PC-9 (cell line): ENCODE measurements at places on chromosomes 2 and 18.

DNA sequence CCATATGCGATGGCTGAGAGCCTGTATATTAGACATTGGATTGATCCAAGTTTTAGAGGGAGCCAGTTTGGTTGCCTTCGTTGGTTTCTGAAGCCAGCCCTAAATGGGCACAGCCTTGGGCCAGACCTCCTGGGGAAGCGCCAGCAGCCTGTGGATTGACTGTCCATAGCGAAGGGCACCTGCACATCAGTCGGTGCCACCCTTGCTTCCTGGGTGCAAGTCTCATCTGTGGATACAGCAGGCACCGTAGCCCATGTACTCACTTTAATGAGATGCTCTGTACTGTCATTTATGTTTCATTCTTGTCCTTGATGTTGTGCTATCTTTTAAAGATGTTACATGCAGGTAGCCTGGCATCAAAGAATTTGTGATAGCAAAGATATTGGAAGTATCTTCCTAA lies 536.4 kb upstream of the NRP2 start:
- no peaks in the 10 kb centered on the region for H3K27me3 ChIP-seq
- no peak overlapping the region for H3K4me3 ChIP-seq
- H3K27ac ChIP-seq = no peak overlapping the region
- H3K36me3 ChIP-seq = no peaks in the 10 kb centered on the region
- no peaks in the 10 kb centered on the region for H3K4me1 ChIP-seq

DNA sequence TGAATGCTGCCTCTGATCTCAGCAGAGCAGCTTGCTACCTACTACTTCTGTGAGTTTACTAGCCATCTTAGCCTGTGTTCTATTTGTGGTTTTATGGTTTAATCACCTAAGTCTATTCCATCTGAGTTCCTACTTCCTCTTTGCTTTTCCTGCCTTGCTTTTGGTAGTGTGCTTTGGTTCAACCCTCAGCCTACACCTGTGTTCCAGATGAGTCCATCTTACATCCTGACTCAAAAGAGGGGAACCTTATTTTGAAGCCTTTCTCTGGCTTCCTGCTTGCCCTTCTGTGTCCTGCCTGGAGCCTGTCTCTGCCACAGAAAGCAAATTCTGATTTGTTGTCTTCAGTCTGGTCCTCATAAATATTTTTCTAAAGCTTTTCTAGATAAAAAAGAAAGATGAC lies 530.3 kb upstream of the MEX3C start:
- H3K4me1 ChIP-seq = no peaks in the 10 kb centered on the region
- H3K27ac ChIP-seq = no peak overlapping the region
- no peak overlapping the region for H3K4me3 ChIP-seq
- no peaks in the 10 kb centered on the region for H3K36me3 ChIP-seq
- no peaks in the 10 kb centered on the region for H3K27me3 ChIP-seq

- H3K27me3 ChIP-seq = no peaks in the 10 kb centered on the region
- H3K27ac ChIP-seq = no peak overlapping the region
- no peak for DNase-seq
- no peaks in the 10 kb centered on the region; the same call in 1 of the 2 replicates for H3K36me3 ChIP-seq
- no peak overlapping the region for H3K4me3 ChIP-seq
Measured at GRCh38 chr2:74007121-74007520, 22.4 kb downstream of the TET3 start.

GRCh38 chr2:186484062-186484735 lies 1.9 kb upstream of the ZC3H15 start:
- peaks cover 28% of the 10 kb centered on the region for H3K4me1 ChIP-seq
- DNase-seq = no peak
- H3K27me3 ChIP-seq = no peaks in the 10 kb centered on the region
- peak overlapping the region; percentile 96; the same call in 1 of the 2 replicates for H3K4me3 ChIP-seq
- H3K36me3 ChIP-seq = no peaks in the 10 kb centered on the region
- H3K27ac ChIP-seq = no peak overlapping the region

DNA sequence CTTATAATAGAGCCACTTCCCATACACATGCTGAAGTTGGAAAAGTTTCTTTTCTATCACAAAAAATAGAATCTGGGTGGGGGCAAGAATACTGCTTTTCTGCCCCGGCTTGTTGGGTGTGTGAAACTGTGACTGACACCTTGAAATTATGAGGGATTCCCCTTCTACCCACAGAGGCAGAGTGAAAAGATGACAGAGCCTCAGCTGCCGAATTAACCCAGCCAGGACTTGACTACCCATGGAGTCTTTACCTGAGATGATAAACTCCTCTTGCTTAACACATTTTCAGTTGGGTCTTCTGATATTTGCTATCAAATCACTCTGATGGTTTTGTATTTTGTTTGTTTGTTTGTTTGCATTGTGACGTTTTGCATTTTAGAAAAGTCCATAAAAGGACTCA lies 66.0 kb upstream of the PMAIP1 start:
- H3K4me3 ChIP-seq = no peak overlapping the region
- H3K27ac ChIP-seq = no peak overlapping the region
- H3K36me3 ChIP-seq = no peaks in the 10 kb centered on the region
- DNase-seq = no peak
- no peaks in the 10 kb centered on the region for H3K4me1 ChIP-seq

GRCh38 chr2:66439812-66440542 lies 5.1 kb downstream of the MEIS1 start:
- H3K27ac ChIP-seq = no peak overlapping the region
- H3K4me3 ChIP-seq = no peak overlapping the region
- H3K36me3 ChIP-seq = no peaks in the 10 kb centered on the region
- DNase-seq = no peak
- no peaks in the 10 kb centered on the region for H3K27me3 ChIP-seq

GRCh38 chr2:126886211-126886915 lies 12.3 kb upstream of the TEX51 start:
- peaks cover 99% of the 10 kb centered on the region for H3K27me3 ChIP-seq
- H3K27ac ChIP-seq = no peak overlapping the region
- no peaks in the 10 kb centered on the region for H3K4me1 ChIP-seq
- no peaks in the 10 kb centered on the region for H3K36me3 ChIP-seq
- DNase-seq = no peak
- no peak overlapping the region for H3K4me3 ChIP-seq

DNA sequence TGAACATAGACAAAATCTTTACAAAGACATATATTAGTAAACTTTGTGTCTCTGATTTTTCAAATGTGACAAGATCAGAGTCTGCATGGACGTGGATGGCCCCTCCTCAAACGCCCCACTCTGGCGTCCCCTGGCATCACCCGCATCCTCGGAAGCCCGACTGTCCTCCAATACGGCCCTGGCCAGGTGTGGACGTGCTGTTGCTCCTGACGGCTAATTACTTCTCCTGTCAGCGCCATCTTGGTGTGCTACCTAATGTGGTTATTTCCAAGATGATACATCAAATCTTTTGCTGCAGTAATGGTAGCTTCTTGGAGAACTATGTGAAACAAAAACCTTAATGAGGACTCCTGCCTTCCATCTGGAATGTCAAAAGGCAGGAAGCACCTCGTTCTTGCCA lies 747.4 kb upstream of the SALL3 start:
- no peaks in the 10 kb centered on the region for H3K4me1 ChIP-seq
- H3K27me3 ChIP-seq = peaks cover 56% of the 10 kb centered on the region
- H3K27ac ChIP-seq = no peak overlapping the region
- no peak for DNase-seq
- no peak overlapping the region for H3K4me3 ChIP-seq
- no peaks in the 10 kb centered on the region for H3K36me3 ChIP-seq

GRCh38 chr2:142981756-142982155 lies 104.3 kb downstream of the KYNU start:
- no peaks in the 10 kb centered on the region for H3K36me3 ChIP-seq
- H3K27ac ChIP-seq = no peak overlapping the region
- DNase-seq = no peak
- H3K27me3 ChIP-seq = no peaks in the 10 kb centered on the region

GRCh38 chr2:3490191-3491170 lies 28.9 kb downstream of the ADI1 start:
- no peak for DNase-seq
- no peaks in the 10 kb centered on the region for H3K36me3 ChIP-seq
- H3K4me1 ChIP-seq = no peaks in the 10 kb centered on the region
- no peak overlapping the region for H3K4me3 ChIP-seq
- H3K27ac ChIP-seq = no peak overlapping the region
- H3K27me3 ChIP-seq = no peaks in the 10 kb centered on the region

DNA sequence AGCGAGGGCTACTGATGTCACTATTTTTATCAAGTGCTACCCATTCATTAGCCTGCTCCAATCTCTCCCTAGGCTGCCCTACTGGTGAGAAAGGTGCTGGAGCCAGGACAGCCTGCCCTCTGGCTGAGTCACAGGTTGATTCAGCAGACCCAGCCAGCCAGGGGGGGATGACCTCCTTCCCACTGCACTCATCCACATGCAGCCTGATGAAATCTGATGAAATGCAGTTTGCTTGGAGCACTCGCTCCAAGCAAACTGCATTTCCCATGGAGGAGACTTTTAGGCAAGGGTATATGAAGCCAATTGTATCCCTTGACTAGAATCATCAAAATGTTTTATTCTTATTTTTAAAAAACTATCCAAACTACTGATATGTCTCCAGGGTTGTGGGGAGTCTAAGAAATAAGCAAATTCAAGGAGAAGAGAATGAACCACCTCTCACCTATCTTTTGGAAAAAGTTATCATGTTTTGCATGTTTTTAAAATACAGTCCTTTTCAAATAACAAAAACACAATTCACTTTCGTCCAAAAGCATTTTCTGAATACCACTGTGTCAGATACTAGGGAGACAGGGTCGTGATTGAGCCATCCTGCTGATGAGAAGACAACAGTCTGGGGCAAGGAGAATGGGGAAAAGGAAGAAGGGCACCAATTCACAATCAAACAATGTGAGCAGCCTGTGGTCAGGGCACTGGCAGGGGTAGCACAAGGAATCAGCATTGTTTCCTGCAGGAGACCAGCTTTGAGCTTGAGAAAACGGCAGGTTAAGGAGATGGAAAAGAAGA lies 128.3 kb downstream of the AFF3 start:
- H3K27me3 ChIP-seq = peaks cover 52% of the 10 kb centered on the region
- no peaks in the 10 kb centered on the region for H3K4me1 ChIP-seq
- H3K27ac ChIP-seq = no peak overlapping the region
- no peak overlapping the region for H3K4me3 ChIP-seq
- peak; percentile 1 for DNase-seq

GRCh38 chr2:113227290-113227689 lies 51.4 kb downstream of the PAX8 start:
- H3K4me3 ChIP-seq = no peak overlapping the region
- H3K27me3 ChIP-seq = no peaks in the 10 kb centered on the region
- no peak for DNase-seq

DNA sequence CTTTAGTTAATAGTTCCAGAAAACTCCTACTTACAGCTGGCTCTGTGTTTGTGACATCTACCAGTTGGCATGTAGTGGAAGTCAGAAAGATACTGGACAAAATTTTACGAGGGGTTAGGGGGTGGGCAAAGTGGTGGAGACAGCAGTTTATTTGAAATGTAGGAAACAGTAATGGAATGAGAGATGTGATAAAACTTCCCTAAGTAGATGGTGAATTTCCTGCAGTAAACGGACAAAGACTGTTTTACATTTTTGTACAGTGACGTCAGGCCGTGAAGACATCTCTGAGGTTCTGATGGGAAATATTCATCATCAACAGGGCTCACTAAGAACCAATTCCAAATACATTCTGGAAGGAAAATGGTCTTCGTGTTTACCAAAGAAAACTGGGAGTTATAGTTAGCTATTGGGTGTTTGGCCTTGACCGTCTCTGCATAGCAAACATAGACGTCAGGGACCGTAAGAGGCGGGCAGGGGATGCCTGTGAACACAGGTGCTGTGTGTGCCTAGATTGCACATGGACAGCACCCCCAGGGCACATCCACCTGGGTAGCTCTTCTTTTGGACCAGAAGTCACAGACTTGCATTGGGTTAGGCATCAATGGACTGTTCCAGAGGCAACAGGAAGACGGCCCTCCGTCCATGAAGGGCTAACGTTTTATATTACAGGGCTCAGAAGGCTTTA lies 131.5 kb downstream of the ZNF516 start:
- no peaks in the 10 kb centered on the region for H3K36me3 ChIP-seq
- H3K27me3 ChIP-seq = no peaks in the 10 kb centered on the region
- DNase-seq = no peak
- H3K4me1 ChIP-seq = no peaks in the 10 kb centered on the region
- no peak overlapping the region for H3K4me3 ChIP-seq

GRCh38 chr2:45256173-45256866 lies 247.1 kb upstream of the SIX2 start:
- no peak overlapping the region for H3K27ac ChIP-seq
- peaks cover 10% of the 10 kb centered on the region for H3K4me1 ChIP-seq
- no peak for DNase-seq
- no peaks in the 10 kb centered on the region for H3K27me3 ChIP-seq
- no peak overlapping the region for H3K4me3 ChIP-seq

- no peak for DNase-seq
- H3K27ac ChIP-seq = no peak overlapping the region
- no peaks in the 10 kb centered on the region for H3K27me3 ChIP-seq
Measured at GRCh38 chr2:33265584-33266338, 210.7 kb upstream of the RASGRP3 start.

GRCh38 chr2:216379977-216380376 lies 7.7 kb upstream of the MARCHF4 start:
- no peak overlapping the region for H3K27ac ChIP-seq
- H3K4me1 ChIP-seq = no peaks in the 10 kb centered on the region
- H3K36me3 ChIP-seq = no peaks in the 10 kb centered on the region
- no peaks in the 10 kb centered on the region for H3K27me3 ChIP-seq
- DNase-seq = no peak
- H3K4me3 ChIP-seq = no peak overlapping the region

DNA sequence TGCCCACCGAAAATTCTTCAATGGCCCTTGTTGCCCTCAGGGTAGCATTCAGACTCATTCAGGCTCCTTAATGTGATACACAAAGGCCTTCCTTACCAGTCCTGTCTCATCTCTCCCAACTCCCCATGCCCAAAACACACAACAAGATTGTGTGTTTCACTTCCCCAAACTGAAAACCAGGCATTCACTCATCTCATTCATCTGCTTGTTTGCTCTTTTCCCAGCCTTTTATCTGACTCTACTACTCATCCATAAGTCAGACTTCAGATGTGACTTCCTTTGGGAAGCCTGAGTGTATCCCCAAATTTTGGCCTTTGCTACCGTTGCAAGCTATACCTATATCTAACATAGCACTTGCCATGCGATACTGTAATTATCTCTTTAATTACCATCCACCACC lies 9.7 kb upstream of the SLC39A10 start:
- no peak overlapping the region for H3K4me3 ChIP-seq
- no peak for DNase-seq
- no peak overlapping the region for H3K27ac ChIP-seq
- H3K27me3 ChIP-seq = no peaks in the 10 kb centered on the region
- no peaks in the 10 kb centered on the region for H3K4me1 ChIP-seq
- H3K36me3 ChIP-seq = no peaks in the 10 kb centered on the region
